ENCODE measurements at places on chromosomes 16 and 17.

DNA sequence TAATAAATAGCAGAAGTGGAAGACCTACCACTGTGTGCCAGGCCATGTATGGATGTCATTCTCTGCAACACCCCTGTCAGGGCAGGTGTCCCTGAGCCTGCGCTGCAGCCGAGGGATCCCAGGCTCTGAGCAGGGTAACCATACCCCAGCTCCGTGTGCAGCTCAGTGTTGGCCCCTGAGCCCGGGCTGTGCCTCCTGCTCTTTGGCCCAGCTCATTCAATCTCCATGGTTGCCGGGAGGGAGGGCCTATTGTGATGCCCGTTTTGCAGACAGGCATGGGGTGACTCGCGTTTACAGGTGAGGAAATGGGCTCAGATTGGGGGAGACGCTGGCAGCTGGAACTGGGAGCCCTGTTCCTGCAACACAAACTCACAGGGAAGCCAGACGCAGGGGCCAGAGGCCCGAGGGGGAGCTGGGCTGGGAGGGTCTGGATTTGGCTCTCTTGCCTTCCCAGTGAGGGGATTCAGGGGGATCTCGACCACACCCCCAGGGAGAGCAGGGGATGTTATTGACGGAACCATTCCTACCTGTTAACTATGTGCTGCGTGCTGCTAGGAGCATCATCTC is 190.5 kb downstream of the IRF8 start:
- DNase-seq, result no peak

DNA sequence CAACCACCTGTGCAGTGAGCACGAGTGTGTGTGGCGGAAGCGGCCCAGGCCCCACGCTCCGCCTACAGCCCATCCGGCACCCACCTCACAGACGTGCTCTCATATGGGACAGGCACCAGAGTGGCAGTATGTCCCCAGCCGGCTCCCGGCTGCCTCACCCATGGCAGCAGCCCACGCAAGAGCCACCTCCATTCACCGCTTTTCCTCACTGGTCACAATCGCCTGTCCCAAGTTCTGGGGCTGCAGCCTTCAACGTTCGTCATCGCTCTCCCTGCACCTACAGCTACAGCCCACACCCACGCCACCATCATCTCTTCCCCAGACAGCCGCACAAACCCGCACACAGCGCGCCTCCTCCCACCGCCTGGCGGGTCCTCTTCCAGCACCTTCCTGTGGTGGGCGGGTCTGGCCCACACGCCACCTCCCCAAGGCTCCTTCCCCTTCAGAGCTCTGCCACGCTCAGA is 17.5 kb upstream of the TRAP1 start:
- no peak for DNase-seq

GRCh38 chr17:73267648-73268537 is 6.2 kb upstream of the CPSF4L start:
- no peak for DNase-seq

GRCh38 chr16:2429771-2430663 is 770 bp downstream of the CCNF start:
- no peak for DNase-seq

DNA sequence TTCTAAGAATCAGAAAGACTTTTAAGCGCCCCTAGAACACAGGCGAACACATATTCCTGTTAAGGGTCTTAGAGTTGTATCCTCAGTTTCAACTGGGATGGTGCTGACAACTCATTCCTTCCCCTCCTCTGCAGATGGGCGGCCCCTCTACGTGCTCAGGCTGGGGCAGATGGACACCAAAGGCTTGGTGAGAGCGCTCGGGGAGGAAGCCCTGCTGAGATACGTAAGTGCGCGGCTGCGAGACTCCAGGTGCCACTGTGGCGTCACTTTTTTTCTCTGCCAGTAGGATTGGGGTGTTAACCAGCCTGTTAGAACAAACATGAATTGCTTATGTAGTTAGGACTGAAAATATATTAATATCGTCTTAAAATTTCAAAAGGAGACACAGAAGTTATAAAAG is 62.7 kb downstream of the SEC14L1 start:
- DNase-seq, result no peak

GRCh38 chr16:66335704-66336329 is 30.7 kb upstream of the CDH5 start:
- DNase-seq, result no peak

GRCh38 chr17:29238133-29238850 is 8.4 kb upstream of the CRYBA1 start:
- no peak for DNase-seq

GRCh38 chr17:49567871-49568694 is 7.6 kb upstream of the NXPH3 start:
- DNase-seq, result no peak

- no peak for DNase-seq
Observed at GRCh38 chr17:799261-799660, 17.1 kb downstream of the MRM3 start.

DNA sequence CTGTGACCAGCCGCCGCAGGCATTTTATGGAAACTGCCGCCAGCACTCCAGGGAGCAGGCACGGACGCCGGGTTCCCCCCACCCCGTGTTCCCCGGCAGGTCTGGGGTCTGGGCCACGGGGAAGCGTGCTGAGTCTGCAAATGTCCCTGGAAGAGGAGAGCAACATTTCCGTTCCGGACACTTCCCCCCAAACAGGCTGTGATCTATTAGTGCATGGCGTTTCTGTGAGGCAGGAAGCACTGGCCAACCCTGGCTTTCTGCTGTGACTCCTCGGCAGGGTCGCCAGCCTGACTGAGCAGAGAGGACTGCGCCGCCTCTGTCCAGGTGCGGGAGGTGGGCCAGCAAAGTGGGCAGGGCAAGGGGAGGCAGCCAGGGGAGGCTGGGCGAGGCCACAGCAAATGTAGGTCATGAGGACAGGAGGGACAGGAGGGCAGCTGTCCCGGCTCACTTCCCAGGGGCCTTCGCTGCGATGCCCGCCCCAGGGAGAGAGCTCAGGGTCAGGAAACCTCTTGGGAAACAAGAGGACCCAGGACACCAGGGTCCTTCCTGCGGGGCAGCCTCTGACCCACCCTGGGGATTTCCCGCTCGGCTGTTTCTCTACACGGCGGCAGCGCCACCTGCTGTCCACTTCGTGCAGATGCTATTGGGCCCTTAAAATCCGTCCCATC is 9.5 kb downstream of the FOXF1 start:
- no peak for DNase-seq

DNA sequence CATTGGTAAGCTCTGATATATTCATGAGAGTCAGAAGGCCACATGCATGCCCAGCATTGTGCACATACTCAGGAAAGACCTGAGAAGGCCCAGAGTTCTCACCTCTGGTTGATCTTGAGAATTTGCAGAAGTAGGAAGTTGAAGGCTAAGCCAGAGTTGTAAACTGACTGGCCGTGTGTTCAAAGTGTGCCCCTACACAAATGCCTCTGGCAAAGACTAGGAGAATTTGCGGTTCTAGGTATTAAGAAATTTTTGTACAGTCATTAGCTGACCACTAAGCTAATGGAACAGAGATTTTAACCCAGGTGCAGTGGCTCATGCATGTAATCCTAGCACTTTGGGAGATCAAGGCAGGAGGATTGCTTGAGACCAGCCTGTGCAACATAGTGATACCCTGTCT is 25.0 kb downstream of the FBXL20 start:
- DNase-seq, result no peak

DNA sequence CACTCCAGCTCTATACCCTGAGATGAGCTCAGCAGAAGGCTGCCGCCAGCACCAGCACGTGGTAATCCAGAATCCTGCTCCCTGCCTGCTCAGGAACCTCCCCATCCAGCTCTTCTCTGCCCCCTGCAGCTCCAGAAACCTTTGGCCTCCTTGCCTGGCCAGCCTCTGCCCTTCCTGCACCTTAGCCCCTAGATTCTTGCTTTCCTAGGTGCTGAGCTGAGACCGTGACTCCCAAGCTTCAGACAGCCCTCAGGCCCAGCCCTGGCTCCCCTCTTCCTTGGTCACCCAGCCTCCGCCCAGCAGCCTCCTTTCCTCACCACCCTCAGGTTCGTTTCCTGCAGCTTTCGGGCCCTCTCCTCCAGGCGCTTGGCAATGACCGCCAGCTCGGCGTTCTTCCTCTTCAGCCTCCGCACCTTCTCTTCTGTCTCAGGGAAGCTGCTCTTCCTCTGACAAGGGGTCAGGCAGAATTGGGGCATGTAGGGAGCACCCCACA is 2.6 kb downstream of the TSPOAP1 start:
- no peak for DNase-seq

DNA sequence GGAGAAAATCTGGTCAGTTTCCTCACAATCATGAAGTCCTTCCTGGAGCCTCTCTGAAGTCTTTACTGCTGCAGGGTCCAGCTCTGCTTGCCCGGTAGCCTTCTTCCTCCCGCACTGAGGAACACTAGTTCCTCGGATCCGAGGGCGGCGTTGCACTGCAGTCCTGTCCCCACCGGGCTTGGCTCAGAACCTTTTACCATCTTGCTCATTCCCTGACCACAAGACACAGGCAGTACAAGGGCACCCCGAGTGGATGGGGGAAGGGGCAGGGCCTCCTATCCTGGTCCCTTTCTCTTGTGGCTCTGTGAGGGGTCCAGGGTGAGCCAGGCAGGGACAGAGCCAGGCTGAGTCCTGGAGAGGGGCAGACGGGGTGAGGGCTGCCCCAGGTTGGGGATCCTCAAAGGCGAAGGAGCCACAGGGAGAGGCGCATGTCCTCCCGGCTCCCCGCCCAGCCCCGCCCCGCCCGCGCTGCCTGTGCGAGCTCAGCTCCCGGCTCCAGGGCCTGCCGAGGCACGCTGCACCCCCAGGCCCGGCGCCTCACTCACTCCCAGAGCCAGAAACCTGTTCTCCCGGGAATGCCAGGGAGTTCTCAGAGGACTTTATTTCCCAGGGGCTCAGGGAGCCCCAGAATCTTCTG is 1.5 kb downstream of the FOXN1 start:
- no peak for DNase-seq

DNA sequence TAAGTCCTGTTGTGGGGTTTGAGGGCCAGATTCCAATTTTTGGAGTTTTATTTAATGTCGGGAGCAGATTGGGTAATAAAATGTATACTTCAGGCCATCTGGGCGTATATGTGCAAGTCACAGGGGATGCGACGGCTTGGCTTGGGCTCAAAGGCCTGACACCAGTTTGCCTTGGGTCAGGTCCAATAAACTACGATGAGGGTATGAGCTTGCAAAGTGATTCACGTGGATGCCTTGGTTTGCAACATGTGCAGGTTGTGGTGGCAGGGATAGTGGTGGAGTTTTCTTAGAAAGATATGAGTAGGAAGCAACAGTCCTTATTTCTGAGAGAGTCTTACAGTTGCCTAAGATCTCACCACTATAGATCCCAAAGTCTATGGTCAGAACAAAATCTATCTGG is 157.0 kb upstream of the CDH11 start:
- DNase-seq, result no peak

- DNase-seq, result no peak
Observed at GRCh38 chr16:71777329-71777728, 31.3 kb downstream of the AP1G1 start.

DNA sequence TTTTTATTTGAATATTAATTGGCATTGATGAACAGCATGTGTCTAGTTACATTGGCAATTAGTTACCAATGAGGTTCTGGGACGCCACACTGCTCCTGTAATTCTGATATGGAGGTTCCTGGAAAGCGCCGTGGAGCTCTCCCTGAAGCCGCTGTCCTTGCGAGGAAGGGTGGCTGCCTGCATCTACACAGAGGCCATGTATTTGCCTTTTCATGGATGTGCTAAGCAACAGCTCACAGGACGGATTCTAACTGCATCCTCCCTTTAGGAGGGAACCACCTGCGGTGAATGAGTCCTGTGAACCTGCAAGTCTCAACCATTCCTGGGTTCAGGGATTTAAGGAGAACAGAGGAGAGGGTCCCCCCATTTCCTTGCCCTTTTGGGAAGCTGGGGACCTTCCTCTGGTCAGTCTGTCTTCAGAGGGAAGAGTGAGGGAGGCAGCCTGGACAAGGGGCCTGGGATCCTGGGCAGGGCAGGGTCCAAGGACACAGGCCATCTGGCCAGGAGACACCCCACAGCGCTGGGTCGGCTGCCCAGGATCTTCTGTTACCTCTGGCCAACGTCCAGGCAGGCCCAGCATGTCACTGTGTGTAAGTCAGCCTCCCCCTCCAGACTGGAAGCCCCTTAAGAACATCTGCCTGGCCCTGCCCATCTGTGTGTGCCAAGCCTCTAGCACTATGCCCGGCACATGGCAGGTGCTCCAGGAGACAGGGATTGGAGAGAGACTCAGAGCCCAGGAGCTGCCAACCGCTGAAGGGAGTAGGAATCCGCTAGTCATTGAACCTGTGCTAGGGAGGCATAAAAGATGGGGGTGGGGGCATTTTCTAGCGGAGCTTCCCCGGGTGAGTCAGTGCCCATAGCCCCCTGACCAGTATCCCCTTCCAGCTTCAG is 314.1 kb upstream of the TNRC6C start:
- no peak for DNase-seq

GRCh38 chr17:73189417-73190099 is 3.3 kb upstream of the COG1 start:
- no peak for DNase-seq

DNA sequence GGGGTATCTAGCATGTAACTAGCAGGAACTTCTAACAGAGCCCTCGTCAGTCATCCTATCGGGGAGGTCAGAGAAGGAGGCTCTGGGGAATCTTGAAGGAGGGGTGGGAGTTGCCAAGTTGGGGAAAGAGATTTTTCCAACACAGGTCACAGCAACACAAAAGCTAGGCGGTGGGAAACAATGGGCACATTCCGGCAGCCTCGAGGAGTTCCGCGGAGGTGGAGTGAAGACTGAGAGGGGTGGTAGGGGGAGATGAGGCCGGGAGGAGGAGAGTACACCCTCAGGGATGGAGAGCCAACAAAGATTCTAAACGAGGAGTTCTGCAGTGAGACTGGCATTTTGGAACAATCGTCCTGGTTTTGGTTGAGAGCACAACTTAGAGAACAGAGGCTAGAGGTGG is 13.5 kb upstream of the CALB2 start:
- DNase-seq, result no peak

DNA sequence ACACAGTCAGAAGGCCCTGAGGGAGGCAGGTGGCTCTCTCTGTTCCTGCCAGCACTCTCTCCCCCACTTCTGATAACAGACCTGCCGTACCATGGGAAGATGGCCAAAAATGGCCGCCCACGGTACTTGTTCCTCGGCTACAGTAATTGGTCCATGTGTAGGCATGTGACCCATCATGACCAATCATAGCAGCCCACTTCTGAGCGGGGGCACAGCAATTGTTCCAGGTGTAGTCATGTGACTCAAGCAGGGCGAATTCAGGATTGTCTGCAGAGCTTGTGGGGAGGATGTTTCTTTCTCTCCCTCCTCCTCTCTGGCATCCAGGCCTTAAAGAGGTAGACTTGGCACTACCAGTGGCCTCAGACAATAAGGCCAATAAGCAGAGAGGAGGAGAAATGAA is 250.4 kb downstream of the MRTFB start:
- no peak for DNase-seq

Measured in renal cortex interstitium (tissue), 15 donors.